ENCODE measurements at places on chromosomes 12 and 14.

DNA sequence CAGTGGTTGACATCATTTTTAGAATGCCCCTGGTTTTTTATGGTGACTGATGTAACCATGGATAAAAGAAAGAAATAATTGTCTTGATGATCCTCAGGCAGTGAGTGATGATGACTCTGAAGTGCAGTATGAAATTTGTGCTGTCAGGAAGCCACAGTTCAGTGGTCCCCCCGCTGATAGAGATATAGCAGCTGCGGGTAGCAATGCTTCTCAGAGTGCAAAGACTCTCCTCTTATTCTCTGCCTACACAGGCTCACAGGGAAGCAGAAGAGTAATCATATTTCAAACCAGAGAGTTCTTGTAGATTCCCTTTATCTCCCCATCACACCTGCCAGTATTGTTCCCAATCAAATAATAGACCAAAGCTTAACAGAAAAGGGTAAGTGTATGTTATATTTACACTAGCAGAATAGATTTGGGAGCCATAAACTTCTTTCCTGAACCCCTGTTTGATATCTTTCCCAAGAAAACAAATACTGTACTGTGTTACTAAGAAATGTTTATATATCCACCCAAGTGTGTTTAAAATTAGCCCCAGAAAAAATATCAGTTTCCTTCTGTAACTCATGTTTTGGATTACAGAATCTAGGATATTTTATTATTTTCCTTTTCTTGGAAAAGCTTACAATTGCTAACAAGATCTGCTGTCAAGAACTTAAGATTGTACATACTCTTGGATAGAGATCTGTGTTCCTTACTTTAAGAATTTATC is 1817.4 kb upstream of the FLRT2 start:
- no peak for DNase-seq

DNA sequence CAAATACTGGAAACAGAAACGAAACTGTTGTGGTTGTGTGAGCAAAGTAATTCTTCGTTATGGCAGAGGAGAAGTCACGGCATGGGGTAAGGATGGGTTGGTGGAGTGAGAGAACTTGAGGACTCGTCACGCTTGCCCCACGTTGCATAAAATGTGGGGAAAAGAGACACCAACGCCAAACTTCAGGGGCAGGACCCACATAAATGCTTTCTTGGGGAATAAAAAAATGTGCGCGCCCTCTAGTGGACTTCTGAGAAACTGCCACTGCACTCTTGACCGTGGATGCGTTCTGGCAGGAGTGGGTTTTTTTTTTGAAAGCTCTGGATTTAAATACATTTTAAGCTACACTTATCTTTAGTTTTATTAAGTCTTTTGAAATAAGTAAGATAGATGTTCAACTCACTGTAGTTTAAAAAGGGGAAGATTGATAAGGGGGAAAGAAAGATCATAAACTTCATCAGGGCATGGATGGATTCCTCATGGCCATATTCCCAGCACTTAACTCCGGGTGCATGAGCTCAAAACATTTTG is 4.1 kb upstream of the IGF1 start:
- peak; percentile 66 for DNase-seq

- DNase-seq: peak; percentile 18
These were observed 668 bp downstream of the APPL2 start for GRCh38 chr12:105235281-105235731.

DNA sequence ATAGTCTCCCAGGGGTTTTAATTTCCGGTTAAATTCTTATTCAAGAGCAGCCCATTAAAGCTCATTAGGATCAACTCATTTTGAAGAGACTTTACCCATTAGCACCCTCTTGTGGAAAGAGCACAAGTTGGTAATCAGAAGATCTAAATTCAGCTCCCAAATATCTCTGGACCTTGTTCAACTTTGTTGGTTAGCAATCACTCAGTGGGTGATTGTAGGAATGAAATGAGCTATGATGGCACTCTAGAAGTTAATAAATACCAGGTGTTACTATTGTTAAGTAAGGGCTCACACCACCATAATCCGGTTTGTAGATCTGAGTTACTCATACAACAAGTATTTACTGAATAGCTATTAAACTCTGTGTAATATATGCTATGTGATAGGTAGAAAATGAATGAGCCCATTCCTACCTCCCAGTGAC is 42.9 kb downstream of the TRIP11 start:
- DNase-seq: peak; percentile 57

- DNase-seq: no peak
These were observed 3.7 kb downstream of the TDG start for GRCh38 chr12:103969391-103969790.

GRCh38 chr14:69519204-69520100 is 34.9 kb downstream of the PLEKHD1 start:
- no peak for DNase-seq

GRCh38 chr12:53737093-53737808 is 10.0 kb upstream of the CALCOCO1 start:
- DNase-seq: no peak

GRCh38 chr14:33985242-33985641 is 34.4 kb upstream of the EGLN3 start:
- DNase-seq: no peak

DNA sequence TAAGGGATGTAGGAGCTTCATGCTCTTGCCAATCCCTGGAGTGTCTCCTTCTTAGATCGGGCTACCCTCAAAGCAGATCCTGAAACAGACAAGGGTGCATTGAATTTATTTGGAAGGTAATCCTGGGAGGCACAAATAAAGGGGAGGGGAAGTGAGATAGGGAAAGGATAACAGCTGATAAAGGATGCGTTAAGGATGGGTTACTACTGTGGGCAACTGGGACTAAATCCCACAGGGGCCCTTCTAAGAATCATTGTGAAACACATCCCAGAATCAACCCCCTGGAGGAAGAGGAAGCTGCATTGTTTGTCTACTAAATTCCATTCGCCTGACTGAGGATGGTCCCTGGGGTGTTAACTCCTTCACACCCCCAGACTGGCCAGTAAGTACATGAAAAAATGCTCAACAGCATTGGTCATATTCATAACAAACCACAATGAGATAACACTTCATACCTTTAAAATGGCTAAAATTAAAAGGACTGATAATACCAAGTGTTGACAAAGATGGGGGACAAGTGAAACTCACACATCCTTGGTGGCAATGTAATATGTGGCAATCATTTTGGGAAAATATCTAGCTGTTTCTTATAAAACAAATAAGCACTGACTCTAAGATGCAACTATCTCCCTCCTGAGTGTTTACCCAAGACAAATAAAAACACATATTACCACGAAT is 37.0 kb upstream of the CMKLR1 start:
- no peak for DNase-seq

GRCh38 chr12:6264402-6265037 is 46.0 kb upstream of the PLEKHG6 start:
- DNase-seq: no peak

DNA sequence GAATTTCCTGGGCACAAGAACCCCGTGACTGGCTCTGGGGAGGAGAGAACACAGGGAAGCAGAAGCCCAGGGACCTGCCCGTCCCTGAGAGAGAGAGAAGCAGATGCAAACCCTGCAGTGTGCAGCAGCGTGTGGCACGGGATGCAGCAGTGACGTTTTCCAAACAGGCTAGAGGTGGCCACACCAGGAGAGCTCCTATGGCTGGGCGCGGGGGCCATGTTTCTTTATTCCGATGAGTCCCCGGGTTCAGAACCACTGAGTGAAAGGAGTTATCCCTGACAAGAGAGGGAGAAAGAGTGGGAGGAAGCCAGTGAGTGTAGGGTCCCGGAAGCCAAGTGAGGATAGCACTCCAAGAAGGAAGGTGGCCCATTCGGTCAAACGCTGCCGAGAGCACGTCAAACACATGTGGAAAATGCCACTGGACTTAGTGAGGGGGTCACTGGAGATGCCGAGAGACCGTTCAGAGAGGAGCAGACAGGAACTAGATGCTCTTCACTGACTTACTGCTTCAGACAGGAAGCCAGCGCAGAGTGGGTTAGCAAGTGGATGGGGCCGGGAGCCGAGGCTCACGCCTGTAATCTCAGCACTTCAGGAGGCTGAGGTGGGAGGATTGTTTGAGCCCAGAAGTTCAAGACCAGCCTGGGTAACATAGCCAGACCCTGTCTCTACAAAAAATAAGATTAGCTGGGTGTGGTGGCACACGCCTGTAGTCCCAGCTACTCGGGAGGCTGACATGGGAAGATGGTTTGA is 123.0 kb downstream of the BCL11B start:
- no peak for DNase-seq

DNA sequence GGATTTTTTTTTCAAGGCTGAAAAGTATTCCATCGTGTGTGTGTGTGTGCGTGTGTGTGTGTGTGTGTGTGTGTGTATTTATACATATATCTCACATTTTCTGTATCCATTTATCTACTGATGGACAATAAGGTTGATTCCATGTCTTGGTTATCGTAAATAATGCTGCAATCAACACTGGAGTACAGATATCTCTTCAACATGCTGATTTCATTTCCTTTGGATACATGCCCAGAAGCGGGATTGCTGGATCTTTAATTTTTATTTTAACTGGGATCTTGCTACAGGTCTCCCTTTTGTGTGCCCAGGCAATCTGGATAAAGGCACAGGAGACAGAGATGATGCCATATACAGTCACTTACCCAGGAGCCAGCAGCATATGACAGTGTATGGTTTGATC is 338.1 kb downstream of the SOX5 start:
- peak; percentile 4 for DNase-seq

DNA sequence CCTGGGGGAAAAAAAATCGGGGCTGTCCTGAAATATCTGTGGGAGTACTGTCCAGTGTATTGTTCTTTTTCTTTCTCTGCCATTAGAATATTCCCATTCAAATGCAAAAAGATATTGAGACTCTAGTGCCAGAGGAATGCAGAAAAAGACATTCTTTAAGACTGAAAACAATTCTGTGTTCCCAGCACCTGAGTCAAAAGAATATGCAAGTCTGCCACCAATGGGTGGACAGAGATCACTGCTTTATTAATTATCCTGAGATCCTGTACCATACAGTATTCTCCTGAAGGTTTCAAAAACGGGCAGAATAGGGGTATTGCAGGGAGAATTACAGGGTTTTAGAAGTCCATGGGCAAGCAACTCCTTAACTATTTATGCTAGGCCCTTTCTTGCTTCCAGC is 361.8 kb downstream of the C12orf50 start:
- no peak for DNase-seq

- DNase-seq: peak; percentile 54
These were observed 17.3 kb upstream of the YY1 start for GRCh38 chr14:100221533-100222223.

DNA sequence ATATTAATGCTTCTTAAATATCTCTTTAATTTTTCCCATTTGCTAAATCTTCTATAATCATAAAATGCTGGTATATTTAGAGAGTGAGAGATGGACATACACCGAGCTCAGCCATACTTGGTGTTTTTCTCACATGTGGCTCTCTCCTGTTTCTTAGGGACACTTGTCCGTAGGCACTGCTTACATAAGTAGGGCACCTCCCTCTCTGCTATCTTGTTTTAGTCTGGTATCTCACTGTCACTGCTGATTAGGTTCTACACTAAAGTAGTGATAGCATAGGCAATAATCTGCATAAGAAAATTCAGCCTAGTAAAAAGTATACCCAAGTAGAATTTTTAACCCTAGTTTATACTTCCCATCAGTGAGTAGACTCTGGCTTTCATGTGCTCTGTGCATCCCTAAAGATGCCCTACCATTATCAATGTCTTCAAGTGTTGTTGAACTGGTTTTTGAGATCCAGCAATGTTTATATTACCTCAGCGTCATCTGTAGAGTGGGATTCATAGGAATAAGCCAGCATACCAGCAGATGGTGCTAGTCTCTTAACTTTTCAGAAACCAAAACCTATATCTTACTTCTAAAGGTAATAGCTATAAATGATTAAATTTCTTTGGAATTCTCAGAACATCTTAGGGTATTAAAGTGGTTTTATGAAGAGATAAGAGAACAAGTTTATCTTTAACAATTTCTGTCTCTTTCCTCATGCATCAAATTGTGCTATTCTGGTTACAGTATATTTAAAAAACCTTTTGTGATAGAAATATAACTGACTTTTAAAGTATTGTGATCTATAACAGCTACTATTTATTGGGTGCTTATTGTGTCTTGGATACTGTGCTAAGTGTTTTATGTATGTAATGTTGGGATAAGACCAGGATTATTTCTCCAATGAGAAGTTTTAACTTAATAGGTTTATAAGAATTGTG is 32.9 kb downstream of the ARID2 start:
- peak; percentile 29 for DNase-seq

GRCh38 chr12:39586816-39587215 is 32.8 kb downstream of the ABCD2 start:
- no peak for DNase-seq

GRCh38 chr14:66944872-66945271 is 244.4 kb upstream of the GARIN2 start:
- peak; percentile 2 for DNase-seq

DNA sequence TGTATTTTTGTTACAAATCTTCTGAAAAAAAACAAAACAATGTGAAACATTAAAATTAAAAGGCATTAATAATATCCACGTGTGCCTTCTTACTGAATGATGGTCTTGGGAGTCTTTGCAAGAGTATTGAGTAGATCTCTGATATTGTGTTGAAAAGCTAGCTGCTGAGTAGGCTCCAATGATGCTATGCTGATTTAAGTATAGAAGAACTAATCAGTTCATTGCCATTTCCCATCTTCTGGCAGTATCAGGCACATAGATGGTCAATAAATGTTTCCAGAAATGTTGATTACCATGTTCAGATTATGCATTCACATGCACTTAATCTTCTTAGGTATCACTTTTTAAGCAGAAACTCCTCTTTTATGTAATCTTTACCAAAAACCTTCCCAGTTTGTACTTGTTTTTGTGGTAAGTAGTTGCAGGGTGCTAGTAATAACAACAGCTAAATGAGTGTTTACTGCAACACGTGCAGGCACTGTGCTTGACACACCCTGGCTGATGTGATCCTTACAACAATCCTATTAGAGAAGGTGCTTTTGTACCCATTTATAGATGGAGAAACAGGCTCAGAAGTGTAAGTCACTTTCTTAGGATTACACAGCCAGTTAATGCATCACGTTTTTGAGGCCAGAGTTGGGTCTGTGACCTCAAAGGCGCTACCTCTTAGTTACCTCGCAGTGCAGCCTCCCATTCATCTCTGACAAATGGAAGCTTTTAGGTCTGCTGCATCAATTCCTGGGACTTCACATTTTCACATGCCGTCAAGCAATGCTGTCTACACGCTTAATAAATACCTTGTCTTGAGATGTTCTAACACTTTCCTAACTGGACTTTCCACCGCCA is 46.9 kb downstream of the EID3 start:
- DNase-seq: no peak

GRCh38 chr12:27213830-27214787 is 30.0 kb upstream of the STK38L start:
- DNase-seq: no peak

- DNase-seq: peak; percentile 35
These were observed 168.5 kb downstream of the CAPZA3 start for GRCh38 chr12:18906395-18906794.

GRCh38 chr12:2551412-2551900 is 243.3 kb upstream of the FKBP4 start:
- DNase-seq: no peak

DNA sequence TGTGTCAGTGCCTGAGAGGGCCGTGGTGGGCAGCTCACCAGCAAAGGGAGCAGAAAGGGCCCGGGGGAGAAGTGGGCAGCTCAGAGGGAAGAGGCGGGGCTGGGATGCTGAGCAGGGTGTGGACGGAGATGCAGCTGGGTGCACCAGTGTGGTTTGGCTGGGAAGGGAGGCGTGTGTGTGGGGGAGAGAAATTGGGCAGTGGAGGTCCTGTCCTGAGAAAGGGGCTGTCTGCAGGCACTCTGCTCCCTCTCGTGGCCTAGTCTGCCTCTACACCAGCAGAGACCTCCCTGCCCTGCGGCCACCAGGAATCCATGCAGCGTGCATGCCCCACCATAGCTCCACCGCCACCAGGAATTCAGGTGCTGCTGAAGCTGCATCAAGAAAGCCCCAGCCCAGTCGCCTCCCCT is 6.4 kb downstream of the TMEM121 start:
- DNase-seq: no peak
